HCT116 (cell line): ENCODE measurements at places on chromosomes 4 and X. TPM values are rescaled to one million over a fixed set of nuclear protein-coding genes. Genes with fewer than 3 reads are reported as not detected.

Gene ITGB1BP2
- 3.5 TPM for total RNA-seq

Gene DMRTC1
- not detected for total RNA-seq

Gene ADH7
- not detected for total RNA-seq

Gene SULT1E1
- not detected for total RNA-seq

Gene GPRIN3
- 0.39 TPM for total RNA-seq

Gene EDA2R
- not detected for total RNA-seq

Gene CFI
- 0.84 TPM for total RNA-seq
